Kidney epithelial cell (primary cell): ENCODE measurements at places on chromosomes 12 and 14.
A peak's percentile ranks its signal among the peaks of the same experiment; 100 is the strongest.

DNA sequence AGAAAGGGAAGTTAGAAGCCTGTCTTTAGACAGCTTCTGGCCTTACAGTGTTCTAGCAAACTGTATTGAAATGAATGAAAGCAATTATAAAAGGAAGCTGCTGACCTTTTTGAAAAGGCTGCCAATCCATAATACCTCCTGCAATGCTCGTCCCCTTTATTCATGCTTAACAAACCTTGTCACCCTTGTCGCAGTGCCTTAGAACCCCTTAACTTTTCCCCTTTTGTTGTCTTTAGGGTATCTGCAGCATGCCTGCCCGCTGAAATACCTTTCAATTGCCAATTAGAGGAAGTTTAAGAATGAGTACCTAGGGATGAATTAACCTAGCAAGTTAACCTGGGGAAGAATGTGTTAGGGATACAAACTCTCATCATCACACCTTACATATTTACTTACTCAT is 731.2 kb downstream of the RERGL start:
- DNase-seq = no peak

GRCh38 chr12:43882578-43883178 is 46.8 kb downstream of the TMEM117 start:
- DNase-seq = no peak

DNA sequence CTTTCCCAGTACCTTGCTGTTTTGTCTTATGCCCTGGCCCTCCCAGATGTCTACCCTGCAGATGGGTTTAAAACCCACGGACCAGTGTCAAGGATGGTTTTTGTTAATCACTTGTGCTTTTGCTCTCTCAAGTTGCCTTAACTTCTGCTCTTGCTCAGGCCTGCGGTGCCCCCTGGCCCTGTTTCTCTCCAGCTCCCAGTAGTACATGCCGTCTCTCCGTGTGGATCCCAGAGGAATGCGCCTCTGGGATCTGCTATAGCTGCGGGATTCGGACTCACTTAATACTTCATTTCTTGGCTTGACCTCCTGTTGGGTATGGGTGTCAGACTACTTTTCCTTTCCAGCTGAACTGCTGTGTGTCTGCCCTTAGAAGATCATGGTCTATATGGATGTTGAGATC is 14.5 kb downstream of the PLEKHG3 start:
- no peak for DNase-seq

DNA sequence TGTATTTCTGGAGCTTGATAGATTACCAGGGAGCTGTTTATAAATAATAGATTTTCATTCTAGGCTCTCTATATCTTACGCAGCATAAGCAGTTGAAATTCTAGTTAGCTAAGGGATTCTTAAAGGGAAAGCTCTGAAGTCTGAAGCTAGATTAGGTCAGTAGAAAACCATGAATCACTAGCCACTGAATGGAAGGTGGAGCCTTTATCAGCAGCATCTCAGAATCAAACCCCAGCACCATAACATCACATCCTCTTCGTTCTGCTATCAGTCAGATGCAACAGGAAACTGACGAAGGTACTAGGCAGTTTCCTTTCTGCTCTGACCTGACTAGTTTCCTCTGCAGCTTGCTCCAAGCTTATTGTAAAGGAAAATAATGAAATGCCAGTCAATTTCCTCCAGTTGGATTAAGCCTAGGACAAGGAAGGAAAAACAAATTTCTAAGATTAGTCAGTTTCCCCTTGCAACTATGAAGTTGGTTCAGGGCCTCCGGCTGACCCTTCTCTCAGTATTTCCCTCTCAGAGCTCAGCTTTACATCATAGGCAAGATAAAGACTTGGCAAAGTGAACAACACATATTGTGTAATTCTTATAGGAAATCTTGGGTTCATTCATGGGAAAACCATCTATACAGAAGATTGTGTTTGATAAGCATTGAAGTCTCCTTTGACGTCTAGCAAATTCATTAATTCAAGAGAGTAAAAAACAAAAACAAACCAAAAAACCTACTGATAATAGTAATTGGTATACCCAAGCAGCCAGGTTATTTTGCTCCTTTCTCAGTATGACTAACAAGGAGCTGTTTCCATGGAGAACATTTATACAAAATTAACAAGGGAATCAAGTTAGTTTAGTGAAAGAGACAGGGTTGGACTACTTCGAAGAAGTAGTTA is 43.4 kb upstream of the CFAP54 start:
- DNase-seq = peak; percentile 85

GRCh38 chr14:20624495-20625070 is 16.9 kb downstream of the OR6S1 start:
- DNase-seq = no peak

- no peak for DNase-seq
Measured at GRCh38 chr14:53441789-53442188, 288.7 kb upstream of the DDHD1 start.

DNA sequence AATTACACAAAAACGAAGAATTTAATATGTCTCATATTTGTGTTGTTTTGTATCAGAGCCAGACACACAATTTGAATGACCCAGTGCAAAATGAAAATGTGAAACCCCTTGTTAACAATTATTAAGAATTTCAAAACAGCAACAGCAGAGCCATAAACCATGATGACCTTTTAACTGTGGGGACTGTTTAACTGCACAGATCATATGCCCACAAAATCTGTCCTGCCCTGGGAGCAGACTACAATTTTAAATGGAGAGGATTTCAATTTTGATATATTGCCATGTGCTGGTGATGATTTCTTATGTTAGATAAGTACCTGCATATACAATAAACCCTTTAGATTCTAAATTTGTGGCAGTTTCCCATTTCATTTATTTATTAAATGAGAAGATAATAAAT is 455.5 kb upstream of the MGAT4C start:
- no peak for DNase-seq
